ENCODE measurements at places on chromosomes 7 and 10. TPM values are rescaled to one million over a fixed set of nuclear protein-coding genes. Genes with fewer than 3 reads are reported as not detected.

MAGI2 gene
- polyA plus RNA-seq: 3.1 TPM

ADAM12 gene
- 8.0 TPM for polyA plus RNA-seq

OSBPL3 gene
- polyA plus RNA-seq: 37.8 TPM

NME8 gene
- polyA plus RNA-seq: not detected

GRCh38 chr10:87740254-87740655 lies 77.8 kb downstream of the ATAD1 start:
- DNase-seq: no peak

DNA sequence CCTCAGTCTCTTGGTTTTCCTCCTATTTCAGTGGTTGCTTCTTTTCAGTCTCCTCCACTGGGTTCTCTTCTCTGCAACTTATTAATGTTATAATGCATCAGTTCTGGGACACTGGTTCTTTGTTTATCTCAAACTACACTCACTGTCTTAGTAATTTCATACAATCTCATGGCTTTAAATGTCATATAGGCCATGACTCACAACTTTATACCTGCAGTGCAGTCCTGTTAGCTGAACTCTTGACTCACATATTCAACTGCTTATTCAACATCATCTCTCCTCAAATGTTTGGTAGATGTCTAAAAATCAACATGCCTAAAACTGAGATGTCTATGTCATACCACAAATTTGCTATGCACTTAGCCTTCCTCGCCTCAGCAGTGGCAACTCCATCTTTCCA lies 101.2 kb upstream of the PALS2 start:
- no peak for DNase-seq

- peak; percentile 65 for DNase-seq
Observed at GRCh38 chr10:4431114-4431863, 394.7 kb upstream of the AKR1E2 start.

DNA sequence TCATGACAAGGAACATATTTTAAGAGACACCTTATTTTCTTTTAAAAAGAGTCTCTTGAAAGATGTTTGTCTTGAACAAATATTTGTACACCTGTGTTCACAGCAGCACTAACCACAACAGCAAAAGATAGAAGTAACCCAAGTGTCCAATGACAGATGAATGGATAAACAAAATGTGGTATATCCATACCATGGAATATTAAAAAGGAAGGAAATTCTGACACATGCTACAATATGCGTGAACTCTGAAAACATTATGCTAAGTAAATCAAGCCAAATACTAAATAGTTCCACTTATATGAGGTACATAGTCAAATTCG lies 17.8 kb downstream of the SGMS1 start:
- DNase-seq: no peak

DNA sequence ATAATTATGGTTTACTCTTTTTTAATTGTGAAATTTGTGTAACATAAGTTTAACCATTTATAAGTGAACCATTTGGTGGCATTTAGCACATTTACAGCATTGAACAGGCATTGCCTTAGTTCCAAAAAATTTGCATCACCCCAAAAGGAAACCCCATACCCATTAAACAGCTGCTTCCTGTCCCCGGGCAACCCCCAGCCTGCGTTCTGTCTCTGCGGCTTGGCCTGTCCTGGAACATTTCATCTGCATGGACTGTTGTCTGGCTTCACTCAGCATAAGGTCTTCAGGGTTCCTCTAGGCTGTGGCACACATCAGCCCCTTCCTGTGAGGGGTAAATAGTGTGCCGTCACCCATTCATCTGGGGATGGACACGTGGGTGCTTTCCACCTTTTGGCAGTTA lies 6.9 kb downstream of the RET start:
- no peak for DNase-seq

DNA sequence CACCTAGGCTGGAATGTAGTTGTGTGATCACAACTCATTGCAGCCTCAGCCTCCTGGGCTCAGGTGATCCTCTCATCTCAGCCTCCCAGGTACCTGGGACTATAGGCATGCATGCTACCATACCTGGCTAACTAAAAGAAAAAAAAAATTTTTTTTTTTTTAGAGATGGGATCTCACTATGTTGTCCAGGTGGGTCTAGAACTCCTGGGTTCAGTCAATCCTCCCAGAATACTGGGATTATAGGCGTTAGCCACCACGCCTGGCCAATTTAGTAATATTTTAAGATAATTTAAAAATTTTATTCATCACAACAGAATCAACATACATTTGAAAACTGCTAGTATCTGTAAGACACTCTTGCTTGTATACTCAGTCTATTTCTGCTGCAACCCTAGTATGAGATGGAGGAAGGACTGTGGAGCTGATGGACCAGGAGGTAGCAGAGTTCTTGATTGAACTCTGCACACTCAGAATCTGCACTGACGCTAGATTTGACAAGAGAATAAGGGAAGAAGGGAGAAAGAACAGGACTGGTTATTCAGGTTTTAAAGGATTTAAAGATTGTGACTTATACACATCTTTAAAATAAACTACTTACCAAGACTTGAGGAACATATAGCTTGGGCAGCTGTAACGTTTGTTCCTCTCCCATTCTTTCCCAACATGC lies 57.6 kb downstream of the VCL start:
- no peak for DNase-seq

- DNase-seq: no peak
Observed at GRCh38 chr10:8663131-8663530, 608.6 kb downstream of the GATA3 start.
